ENCODE measurements at places on chromosomes 16 and 17. TPM values are rescaled to one million over a fixed set of nuclear protein-coding genes. Genes with fewer than 3 reads are reported as not detected.
A peak's percentile ranks its signal among the peaks of the same experiment; 100 is the strongest.

DNA sequence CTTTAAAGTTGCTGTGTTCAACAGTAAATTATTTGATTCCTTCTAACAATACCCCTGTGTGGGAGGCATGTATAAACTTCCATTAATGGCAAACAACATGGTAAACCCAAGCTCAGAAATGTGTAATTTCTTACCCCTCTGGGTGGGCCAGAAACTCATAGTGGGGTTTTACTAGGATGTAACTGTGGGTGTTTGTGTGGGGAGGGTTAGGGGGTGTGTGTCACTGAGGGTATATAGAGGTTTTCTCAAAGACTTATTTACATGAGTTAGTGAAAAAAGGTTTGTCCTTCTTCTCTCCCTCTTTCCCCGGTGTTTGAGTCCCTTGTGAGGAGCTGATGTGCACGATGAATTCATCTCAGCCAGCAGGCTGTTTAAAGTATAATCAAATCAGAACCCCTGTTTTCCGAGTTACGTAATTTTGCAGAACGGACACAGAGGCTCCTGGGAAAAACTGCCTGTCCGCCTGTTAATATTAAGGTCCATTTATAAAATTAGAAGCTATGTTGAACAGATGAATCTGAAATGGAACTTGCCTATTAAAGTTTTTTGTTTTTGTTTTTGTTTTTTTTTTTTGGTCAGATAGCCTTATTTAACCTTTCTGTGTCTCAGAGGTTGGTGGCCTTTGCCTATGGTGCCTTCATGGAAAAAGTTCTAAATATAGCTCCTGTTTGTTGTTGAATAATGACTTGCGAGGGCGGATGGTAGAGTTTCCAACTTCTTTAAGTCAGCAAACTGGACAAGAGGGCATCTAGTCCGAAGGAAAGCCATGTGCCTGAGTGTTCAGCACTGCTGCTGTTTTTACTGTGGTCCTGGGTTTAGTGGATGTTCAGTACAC, 73.3 kb downstream of the MSI2 start:
- no peak for DNase-seq
- peak overlapping the region; percentile 40 for H3K27ac ChIP-seq
- H3K27me3 ChIP-seq = no peaks in the 10 kb centered on the region
- H3K4me3 ChIP-seq = no peak overlapping the region

GRCh38 chr17:82400206-82400605, 17.9 kb upstream of the HEXD start:
- DNase-seq = no peak
- H3K27me3 ChIP-seq = no peaks in the 10 kb centered on the region
- peaks cover 5% of the 10 kb centered on the region for H3K4me1 ChIP-seq
- peaks cover 38% of the 10 kb centered on the region for H3K36me3 ChIP-seq

DNA sequence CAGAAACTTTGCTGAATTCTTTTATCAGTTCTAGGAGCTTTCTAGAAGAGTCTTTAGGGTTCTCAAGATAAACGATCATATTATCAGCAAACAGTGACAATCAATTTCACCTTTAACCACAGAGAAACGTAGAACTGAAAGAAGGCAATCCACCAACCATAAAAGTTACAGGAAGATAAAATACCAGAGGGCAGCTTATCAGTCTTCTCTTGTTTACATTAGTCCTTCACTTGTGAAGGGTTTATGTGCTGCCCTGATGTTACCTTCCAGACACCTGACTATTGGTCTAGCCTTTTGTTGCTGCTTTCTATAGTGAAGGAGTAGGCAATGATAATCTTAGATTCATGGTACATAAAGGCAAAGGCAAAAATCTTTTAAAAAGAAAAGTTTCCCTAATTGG, 73.2 kb upstream of the EFCAB3 start:
- no peaks in the 10 kb centered on the region for H3K27me3 ChIP-seq
- no peak for DNase-seq
- H3K4me3 ChIP-seq = no peak overlapping the region
- H3K4me1 ChIP-seq = no peaks in the 10 kb centered on the region

- H3K27me3 ChIP-seq = no peaks in the 10 kb centered on the region
- H3K4me1 ChIP-seq = peaks cover 18% of the 10 kb centered on the region
- H3K36me3 ChIP-seq = peaks cover 50% of the 10 kb centered on the region
- H3K4me3 ChIP-seq = peak overlapping the region; percentile 46
- H3K27ac ChIP-seq = peak overlapping the region; percentile 70
These were observed 4.6 kb downstream of the TGFB1I1 start for GRCh38 chr16:31476303-31477219.

GRCh38 chr17:15261258-15261801, 3.8 kb downstream of the PMP22 start:
- DNase-seq = peak; percentile 91
- peak overlapping the region; percentile 76 for H3K4me3 ChIP-seq
- peaks cover 31% of the 10 kb centered on the region for H3K36me3 ChIP-seq
- no peaks in the 10 kb centered on the region for H3K27me3 ChIP-seq
- H3K27ac ChIP-seq = peak overlapping the region; percentile 99

GRCh38 chr17:33322063-33322462, 29.0 kb upstream of the ASIC2 start:
- no peak overlapping the region for H3K27ac ChIP-seq
- no peak overlapping the region for H3K4me3 ChIP-seq
- no peak for DNase-seq
- H3K4me1 ChIP-seq = no peaks in the 10 kb centered on the region
- no peaks in the 10 kb centered on the region for H3K36me3 ChIP-seq

DNA sequence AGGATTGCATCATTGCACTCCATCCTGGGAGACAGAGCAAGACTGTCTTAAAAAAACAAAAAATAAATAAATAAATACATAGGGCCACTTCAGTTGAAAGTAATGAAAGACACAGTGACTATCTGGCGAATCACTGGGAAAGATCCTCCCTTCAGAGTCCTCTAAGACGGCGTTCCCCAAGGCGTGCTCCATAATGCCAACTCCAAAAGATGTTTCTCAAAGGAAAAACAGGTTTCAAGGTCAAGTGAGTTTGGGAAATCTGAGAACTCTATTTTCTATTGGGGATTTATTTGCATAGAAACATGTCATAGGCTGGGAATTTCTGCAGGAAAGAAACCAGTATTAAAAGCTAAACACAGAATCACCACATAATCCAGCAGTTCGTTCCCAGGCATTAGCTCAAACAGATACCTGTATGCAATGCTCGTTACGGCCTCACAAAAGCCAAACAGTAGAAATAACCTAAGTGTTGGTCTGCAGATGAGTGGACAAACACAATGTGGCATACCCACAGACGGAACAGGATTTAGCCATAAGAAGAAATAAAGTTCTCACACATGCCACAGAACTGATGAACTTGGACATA, 7.9 kb downstream of the KLHDC4 start:
- H3K27ac ChIP-seq = no peak overlapping the region
- no peak for DNase-seq
- H3K27me3 ChIP-seq = no peaks in the 10 kb centered on the region
- H3K36me3 ChIP-seq = peaks cover 55% of the 10 kb centered on the region
- no peaks in the 10 kb centered on the region for H3K4me1 ChIP-seq

DNA sequence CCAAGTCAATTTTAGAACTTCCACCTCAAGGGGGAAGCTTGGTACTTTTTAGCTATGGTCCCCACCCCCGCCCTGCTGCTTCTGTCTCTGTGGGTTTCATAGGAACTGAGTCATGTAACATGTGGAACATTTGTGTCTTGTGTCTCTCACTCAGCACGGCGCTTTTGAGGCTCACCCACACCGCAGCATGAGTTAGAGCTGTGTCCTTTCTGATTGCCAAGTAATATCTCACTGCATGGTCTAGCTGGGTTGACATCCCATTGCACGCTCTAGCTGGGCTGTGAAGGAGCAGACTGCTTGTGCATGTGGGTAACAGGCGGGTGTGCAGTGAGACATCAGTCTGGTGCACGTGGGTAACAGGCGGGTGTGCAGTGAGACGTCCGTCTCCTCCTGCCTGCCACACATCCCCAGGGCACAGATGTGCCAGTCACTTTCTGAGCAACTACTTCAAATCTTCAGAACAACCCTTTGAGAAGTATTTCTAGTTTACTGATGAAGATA, 26.4 kb upstream of the SLC7A5 start:
- H3K27me3 ChIP-seq = no peaks in the 10 kb centered on the region
- DNase-seq = no peak
- H3K4me3 ChIP-seq = no peak overlapping the region
- no peaks in the 10 kb centered on the region for H3K36me3 ChIP-seq

MPG gene
- total RNA-seq = 70.2 TPM

KCNJ16 gene
- 0.86 TPM for total RNA-seq
